ENCODE measurements at places on chromosomes 12 and 14.

DNA sequence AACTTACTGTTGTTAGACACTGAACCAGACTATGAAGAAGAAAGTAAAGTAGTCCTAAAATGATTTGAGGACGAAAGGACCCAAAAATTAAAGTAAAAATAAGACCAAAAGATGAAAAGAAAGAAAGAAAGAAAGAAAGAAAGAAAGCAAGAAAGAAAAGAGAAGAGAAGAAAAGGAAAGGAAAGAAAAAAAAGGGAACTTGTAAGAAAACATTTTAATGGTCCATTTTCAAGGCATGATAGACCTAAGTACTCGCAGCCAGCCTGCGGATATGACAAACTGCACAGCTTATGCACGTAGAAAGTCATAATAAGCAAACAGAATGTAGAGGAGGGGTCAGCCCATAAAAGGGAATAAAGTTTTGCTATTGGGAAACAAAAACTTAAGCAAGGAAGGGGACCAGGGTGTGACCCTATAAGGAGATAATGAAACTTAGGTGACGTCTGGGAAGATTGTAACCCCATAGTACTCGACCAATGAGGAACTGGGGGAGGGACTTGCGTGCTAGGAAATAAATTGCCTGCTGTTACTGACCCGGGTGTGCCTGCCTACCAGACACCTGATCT lies 59.7 kb downstream of the APOBEC1 start:
- H3K4me3 ChIP-seq: no peak overlapping the region
- no peaks in the 10 kb centered on the region for H3K36me3 ChIP-seq
- no peak for DNase-seq
- H3K27me3 ChIP-seq: no peaks in the 10 kb centered on the region

DNA sequence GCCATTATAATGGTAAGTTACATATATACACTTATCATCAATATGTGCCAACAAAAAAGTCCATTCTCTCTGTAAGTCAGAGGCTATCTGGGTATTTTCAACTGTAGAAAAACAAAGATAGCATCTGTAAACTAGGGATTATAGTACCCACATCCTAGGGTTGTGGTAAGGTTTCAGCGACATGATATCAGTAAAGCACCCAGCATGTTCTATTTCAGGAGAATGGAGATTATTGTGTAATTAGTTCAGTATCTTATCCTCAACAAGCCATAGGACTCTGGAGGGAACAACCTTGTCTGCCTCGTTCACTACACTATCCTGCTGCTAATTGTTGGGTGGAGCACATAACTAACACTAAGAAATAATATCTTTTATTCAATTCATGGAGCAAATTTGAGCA lies 19.7 kb upstream of the CKAP4 start:
- no peak overlapping the region for H3K4me3 ChIP-seq
- no peak overlapping the region for H3K27ac ChIP-seq
- H3K27me3 ChIP-seq: no peaks in the 10 kb centered on the region
- no peaks in the 10 kb centered on the region for H3K36me3 ChIP-seq
- peaks cover 17% of the 10 kb centered on the region for H3K4me1 ChIP-seq

DNA sequence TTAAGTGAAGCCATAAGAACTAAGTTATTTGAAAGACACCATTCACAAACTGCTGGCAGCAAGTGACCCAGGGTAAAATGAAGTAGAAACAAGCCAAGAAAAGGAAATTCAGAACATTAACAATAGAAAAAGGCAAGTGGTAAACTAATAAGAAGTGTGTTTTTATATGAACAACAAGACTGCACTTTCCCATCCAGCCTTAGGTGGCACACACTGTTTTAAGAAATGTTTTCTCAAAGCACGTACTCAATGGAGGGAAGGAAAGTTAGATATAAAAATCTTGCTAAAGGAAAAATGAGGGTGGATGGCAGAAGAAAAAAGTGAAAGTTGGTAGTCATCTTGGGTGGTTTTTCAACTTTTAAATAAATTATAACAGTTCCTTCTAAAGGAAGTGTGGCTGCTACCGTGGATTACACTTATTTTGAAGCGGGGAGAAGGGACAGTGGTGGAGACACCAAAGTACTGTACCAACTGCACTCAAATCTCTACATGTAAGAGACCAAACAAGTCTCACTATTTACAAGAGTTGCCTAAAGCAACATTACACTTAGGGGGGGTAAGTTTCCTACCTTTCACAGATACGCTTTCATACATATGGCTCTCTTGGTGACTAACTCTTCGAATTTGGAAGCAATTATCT lies 58.8 kb downstream of the SEL1L start:
- no peak overlapping the region for H3K4me3 ChIP-seq
- no peak overlapping the region for H3K27ac ChIP-seq
- no peaks in the 10 kb centered on the region for H3K27me3 ChIP-seq
- no peak for DNase-seq

DNA sequence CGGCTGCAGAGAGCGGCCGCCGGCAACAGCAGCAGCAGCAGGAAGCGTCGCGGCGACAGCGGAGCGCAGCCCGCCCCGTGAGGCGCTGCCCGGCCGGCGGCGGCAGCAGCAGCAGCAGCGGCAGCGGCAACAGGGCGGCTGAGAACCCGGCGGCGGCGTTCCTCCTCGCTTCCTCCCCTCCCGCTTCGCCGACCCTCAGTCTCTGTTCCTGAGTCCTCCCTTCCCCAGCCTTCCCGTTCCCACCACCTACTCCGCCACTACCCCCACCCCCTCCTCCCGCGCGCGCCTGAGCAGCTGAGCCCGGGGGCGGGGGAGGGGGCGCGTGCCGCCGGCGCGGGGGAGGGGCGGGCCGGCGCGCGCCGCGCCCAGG lies 310 bp downstream of the BICDL1 start:
- no peaks in the 10 kb centered on the region for H3K36me3 ChIP-seq
- H3K27ac ChIP-seq: peak overlapping the region; percentile 91
- DNase-seq: no peak

DNA sequence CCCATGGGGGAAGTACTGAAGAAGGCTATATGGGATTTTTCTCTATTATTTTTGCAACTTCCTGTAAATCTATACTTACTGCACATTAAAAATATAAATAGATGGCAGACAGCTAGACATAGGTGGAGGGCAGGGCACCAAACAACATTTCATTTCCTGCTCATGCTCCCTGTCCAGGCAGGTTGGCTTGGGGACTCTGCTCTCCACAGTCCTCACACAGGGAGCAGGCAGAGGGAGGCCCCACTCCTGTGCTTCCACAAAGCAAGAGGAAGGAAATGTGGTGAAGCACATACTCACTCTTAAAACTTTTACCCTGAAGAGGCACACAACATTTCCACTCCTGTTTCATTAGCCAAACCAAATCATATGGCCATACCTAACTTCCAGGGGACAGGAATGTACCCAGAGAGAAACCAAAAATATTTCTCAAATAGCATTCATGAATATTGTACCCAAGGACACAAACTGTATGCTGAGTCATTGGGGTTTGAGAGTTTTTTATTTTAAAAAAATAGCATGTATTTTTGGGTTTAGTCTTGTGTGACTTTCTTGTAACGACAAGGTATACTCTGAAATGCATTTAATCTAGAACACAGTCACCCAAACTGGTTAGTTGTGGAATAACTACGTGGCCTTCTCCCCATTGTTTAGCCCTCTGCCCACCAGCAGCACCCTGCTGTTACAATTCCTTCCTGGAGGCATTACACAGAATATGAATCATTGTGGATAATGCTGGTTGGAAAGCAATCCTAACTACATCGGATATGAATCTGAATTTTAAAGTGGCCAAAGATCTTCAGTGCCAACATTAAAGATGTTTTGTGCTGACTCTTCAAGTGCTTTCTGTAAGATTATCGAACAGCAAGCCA lies 40.9 kb downstream of the RTN1 start:
- no peak overlapping the region for H3K4me3 ChIP-seq
- no peaks in the 10 kb centered on the region for H3K36me3 ChIP-seq
- no peak for DNase-seq
- no peaks in the 10 kb centered on the region for H3K4me1 ChIP-seq
- no peak overlapping the region for H3K27ac ChIP-seq
- no peaks in the 10 kb centered on the region for H3K27me3 ChIP-seq

DNA sequence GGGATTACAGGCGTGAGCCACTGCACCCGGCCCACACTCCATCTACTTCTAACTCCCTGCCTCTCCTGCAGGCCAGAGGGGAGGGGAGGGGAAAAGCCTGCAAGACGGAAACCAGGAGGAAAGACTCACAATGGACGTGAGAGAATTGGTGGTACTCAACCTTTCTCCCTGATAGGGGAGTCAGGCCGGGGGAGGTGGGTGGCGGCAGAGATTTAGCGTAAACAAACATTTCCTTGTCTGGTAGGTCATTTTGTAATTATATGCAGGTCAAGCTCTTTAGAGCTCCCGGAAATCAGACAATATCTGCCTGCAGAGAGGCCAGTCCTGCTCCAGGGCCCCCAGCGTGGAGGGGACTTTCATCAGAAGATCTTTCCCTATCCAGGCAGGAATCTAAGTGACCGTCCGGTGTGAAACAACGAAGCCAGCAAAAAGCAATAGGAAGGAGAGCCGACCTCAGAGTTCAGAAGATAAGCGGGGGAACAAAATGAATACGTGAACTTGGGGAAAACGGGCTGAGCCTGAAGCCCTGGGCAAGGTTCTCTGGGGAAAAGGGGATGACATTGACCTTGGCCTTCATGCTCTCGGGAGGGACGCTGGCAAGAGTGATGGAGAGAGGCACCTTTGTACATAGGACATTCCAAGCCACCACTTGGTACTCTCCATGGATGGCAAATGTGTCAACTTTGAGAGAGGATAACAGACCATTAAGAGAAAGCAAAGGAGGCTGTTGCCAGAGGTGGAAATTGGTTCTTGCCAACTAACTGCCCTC lies 62.3 kb downstream of the SPRING1 start:
- no peak for DNase-seq
- no peak overlapping the region for H3K4me3 ChIP-seq
- no peaks in the 10 kb centered on the region for H3K36me3 ChIP-seq
- no peaks in the 10 kb centered on the region for H3K27me3 ChIP-seq
- H3K27ac ChIP-seq: no peak overlapping the region

DNA sequence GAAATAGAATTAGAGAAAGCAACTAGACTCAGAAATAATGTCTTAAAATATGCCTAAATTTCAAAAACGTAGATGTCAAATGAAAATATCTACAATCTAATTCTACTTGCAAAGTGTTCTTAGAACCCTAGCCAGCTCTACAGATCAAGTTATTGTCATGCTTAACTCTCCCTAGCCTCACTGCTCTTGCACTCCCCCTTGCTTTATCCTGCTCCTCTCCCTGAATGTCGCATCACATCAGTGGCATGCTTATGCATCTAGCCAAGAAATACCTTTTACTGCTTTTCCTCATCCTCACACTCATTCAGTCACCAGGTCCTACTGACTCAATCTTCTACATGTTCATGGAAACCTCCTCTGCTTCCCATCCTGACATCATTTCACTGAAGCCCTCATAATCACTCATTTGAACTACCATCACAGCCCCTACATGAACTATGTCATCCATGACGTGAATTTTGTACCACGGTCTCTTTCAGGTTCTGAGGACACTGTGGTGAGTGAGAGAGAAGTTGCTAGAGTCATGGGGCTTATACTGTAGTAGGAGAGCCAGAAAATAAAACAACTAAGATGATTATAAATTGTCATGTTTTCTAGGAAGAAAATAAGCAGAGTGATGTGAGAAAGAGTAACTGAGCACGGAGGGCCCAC lies 22.6 kb upstream of the CRACR2A start:
- H3K4me3 ChIP-seq: no peak overlapping the region
- no peaks in the 10 kb centered on the region for H3K36me3 ChIP-seq
- no peaks in the 10 kb centered on the region for H3K27me3 ChIP-seq
- no peaks in the 10 kb centered on the region for H3K4me1 ChIP-seq
- H3K27ac ChIP-seq: no peak overlapping the region
- no peak for DNase-seq
